ENCODE measurements at places on chromosomes 6 and 20. TPM values are rescaled to one million over a fixed set of nuclear protein-coding genes. Genes with fewer than 3 reads are reported as not detected.

DNA sequence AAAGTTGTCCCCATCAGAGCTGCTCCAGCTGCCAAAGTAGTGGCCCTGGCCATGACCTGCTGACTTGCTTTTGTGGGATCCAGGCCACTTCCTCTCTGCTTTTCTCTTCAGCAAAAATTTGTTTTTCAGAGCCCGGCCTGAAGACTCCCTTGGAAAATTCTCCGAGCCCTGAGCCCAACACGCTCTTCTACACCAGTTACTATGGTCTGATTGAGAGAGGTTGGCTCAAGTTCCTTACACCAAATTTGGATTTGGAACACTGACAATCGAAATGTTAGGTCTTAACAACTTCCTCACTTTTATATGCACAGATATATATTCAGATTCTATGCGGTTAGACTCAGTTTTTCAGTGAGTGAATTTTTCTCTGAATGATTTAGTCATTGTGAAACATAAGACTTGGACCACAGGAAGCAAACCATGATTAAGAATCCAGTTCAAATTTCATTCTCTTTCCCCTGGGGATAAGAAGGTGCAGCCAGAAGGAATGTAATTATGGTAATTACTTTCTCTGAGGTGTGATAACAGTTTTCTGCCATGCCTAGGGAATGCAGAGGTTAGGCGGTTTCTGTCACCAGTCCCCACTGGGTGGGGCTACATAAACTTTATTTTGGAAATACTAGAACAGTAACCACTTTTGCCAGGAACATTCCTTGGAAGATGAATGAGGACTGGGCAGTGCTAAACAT lies 365.2 kb downstream of the SYNE1 start:
- DNase-seq: no peak

DNA sequence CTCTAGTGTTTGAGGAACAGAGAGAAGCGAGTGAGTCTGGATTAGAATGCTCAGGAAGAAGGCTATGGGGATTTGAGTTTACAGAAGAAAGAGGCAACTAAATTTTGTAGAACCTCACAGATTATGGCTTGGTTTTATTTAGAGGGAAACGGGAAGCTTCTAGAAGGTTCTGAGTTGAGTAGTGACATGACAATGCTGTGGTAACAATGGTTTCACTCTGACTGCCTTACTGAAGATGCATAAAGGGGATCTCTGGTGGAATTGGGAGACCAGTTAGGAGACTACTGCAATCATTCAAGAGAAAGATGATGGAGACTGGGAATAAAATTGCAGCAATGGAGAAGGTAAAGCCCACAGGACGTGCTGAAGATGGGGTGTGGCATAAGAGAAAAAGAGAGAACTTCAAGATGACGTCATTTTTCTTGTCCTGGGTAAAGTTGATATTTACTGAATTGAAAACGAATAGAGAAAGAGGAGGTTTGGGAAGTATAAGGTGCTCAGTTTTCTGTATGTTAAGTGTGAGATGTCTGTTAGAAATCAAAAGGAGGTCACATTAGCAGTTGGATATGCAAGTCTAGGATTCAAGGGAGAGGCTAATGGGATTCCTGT lies 710.1 kb upstream of the NRSN1 start:
- no peak for DNase-seq

GRCh38 chr6:149729824-149730223 lies 11.9 kb upstream of the LATS1 start:
- no peak for DNase-seq

The DYNLT2 gene
- total RNA-seq: 1.3 TPM

The KIF6 gene
- total RNA-seq: 1.1 TPM

The GJA1 gene
- 395 TPM for total RNA-seq

The CALHM5 gene
- total RNA-seq: 0.04 TPM

The MAP7 gene
- 7.8 TPM for total RNA-seq

The SAMD5 gene
- 0.17 TPM for total RNA-seq

Data from H7 (cell line).